ENCODE measurements at places on chromosomes 11 and 22.

DNA sequence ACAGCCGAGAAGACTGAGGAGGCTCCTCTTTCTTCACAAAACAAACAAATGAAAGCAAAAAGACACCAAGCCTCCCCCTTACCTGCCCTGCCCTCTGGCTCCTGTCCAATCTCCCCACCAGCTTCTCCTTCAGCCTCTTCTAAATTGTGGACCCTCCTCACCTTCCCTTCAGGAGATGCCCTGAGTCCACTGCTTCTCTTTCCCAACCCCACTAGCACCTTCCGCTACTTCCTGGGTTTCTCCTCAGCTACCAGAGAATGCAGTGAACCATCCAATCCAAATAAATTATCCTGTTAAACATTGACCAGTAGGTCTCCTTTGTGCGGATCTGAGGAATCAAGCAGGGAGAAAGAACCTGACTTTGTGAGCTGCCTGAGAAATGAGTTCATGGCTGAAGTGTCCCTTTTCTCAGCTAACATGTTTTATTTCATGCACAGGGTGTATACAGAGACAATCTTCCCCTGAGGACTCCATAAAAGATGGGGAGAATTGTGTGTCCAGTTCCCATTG lies 63.2 kb upstream of the VPREB1 start:
- DNase-seq = no peak

- no peak for DNase-seq
These were observed 21.9 kb downstream of the NADSYN1 start for GRCh38 chr11:71474771-71475483.

DNA sequence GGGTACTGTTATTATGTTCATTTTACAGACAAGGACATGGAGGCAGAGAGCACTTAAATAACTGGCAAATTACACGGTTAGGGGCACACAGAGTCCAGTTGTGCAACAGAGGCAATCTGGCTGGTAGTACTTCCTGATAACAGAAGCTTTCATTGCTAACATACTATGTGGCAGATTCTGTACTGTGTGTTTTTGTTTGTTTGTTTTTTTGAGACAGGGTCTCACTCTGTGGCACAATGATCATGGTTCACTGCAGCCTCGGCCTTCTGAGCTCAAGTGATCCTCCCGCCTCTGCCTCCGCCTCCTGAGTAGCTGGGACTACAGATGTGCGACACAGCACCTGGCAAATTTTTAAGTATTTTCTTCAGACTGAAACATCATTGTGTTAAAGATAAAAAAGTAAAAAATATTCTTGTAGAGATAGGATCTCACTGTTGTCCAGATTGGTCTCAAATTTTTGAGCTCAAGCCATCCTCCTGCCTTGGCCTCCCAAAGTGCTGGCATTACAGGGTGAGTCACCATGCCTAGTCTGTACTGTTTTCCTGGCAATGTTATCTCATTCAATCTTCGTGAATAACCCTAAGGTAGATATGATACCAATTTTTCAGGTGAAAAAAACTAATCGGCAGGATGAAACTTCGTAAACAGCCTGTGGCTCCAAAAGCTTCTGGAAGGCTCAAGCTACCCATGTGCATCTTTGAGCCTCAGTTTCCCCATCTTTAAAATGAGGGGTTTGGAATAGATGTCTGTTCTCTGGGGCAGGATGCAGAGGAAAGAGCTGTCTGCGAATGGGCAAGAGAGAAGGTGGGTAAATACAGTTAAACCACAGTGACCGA lies 921 bp upstream of the NUCB2 start:
- DNase-seq = no peak

DNA sequence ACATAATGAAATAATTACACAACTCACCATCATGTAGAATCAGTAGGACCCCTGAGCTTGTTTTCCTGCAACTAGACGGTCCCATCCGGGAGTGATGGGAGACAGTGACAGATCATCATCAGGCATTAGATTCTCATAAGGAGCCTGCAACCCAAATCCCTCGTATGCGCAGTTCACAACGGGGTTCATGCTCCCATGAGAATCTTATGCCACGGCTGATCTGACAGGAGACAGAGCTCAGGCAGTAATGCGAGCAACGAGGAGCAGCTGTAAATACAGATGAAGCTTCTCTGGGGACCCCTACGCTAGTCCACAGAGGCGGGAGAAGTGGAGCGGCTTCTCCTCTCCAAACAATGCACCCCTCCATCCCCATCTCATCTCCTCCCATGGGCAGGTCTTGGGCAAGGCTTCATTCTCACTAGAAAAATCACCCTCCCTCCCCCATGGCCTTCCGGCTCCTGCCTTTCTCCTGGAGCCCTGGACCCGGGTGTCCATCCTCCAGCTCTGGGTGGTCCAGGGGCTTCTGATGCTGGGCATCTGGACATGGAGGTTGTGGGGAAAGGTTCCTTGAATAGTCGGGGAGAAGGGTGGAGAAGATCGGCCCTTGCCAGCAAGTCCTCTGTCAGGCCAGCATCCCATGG lies 16.2 kb upstream of the RAC2 start:
- DNase-seq = no peak

- DNase-seq = no peak
These were observed 27.0 kb upstream of the MPPED1 start for GRCh38 chr22:43384863-43385262.

GRCh38 chr11:69587454-69588090 lies 53.4 kb upstream of the CCND1 start:
- DNase-seq = no peak

- DNase-seq = no peak
These were observed 36.0 kb upstream of the GNB1L start for GRCh38 chr22:19890502-19891316.

- DNase-seq = no peak
These were observed 87.5 kb downstream of the SNX19 start for GRCh38 chr11:130828741-130829140.

- DNase-seq = no peak
These were observed 18.9 kb downstream of the ATG2A start for GRCh38 chr11:64898076-64898445.

- no peak for DNase-seq
These were observed 20.8 kb downstream of the IL10RA start for GRCh38 chr11:118007040-118007439.

GRCh38 chr11:15484398-15484797 lies 369.7 kb downstream of the INSC start:
- DNase-seq = no peak

- DNase-seq = no peak
These were observed 5.0 kb downstream of the KCNJ11 start for GRCh38 chr11:17383461-17383860.

- DNase-seq = no peak
These were observed 4.5 kb downstream of the IRF7 start for GRCh38 chr11:611001-611996.

DNA sequence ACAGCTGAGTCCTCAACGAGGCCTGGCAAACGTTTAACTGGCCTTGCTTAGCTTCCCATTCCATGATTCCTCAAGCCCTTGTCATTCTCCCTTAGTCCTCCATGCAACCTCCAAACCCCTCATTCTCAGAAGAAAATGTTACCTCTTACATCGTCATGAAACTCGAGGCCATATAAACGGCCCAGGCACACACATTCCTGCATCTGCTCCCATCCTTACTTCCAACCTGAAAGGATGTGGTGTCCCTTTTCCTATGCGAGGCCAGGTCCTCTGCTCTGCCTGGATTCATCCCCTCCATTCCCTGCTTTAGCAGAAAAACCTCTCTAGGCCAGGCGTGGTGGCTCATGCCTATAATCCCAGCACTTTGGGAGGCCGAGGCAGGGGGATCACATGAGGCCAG lies 9.0 kb downstream of the MPZL3 start:
- DNase-seq = no peak

GRCh38 chr22:34776817-34777216 lies 289.1 kb upstream of the ISX start:
- DNase-seq = no peak

- DNase-seq = no peak
These were observed 137.7 kb downstream of the WT1 start for GRCh38 chr11:32297611-32298011.

DNA sequence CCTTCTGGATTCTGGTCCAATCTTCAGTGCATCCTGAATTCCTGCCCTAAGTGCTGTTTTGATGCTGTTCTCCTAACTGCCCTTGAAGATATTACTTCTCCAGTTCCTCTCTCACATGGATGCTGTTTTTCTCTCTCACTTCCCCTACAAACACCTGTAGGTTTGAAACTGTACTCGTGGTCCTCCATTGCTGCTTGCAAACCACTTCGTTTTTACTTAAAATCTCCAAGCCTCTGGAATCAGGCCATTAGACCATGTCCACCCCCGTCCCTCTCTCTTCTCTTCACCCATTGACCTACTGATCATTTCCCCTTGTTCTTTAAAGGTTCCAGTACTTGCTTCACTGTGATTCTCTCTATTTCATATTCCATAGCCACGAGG lies 988.1 kb downstream of the NTM start:
- DNase-seq = no peak

- no peak for DNase-seq
These were observed 23.3 kb upstream of the FAM181B start for GRCh38 chr11:82756765-82757639.

DNA sequence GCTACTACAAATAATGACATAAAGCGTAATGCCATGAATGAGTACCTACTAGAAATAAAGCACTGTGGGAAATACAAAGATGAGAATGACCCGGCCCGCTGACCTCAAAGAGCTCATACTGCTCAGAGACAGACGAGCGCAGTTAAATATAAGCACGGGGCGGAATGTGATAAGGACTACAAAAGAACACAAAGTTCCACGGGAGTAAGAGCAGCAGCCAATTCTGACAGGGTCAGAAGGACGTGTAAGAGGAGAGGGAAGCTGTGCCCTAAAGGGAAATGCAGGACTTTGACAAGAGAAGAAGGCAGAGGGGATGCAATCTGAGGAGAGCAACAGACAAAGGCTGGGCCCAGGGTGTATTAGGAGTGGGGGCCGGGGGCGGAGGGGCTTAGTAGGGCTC lies 314.6 kb downstream of the LARGE1 start:
- DNase-seq = no peak

DNA sequence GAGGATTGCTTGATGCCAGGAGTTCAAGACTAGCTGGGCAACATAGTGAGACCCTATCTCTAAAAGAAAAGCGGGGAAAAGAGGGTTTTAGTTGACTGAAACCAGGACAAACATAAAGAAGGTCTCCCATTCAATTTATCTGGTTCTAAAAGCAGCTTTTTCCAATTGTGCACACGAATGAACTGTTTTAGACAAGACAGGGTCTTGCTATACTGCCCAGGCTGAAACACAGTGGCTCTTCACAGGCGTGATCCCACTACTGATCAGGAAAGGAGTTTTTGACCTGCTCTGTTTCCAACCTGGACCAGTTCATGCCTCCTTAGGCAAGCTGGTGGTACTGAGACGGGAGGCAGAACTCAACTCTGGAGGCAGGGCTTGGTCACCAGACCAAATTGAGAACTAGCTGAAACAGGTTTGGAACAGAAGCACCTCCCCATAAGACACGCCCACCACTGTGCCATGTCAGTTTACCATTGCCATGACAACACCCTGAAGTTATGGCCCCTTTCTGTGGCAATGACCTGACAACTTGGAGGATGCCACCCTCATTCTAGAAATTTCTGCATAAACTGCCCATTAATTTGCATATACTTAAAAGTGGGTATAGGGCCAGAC lies 2.8 kb upstream of the NUCB2 start:
- no peak for DNase-seq

DNA sequence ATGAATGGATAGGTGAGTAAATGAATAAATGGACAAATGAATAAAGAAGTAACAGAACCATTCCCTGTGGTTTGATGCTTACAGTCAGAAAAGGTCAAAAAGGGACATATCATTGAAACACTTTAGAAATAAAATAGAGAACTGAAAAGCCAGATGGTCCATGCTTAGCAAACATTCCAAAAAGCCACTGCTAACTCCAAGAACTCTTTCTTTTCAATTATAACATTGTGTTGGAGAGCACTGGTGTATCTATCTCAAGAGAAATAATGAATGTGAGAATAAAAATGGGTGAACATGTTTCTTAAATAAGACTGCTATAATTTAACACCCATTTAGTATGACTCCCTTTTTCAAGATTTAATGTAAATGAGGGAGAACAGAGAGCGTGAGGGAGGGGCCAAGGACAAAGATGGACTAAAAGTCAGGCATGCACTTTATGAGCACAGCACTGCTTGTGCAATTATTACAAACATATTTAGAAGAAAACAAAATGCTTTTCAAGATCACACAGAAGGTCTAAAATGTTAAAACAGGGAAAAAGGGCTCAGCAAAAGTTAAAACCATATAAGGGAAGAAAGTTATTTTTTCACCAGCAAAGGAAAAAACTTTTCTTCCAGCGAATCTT lies 224.3 kb upstream of the PITPNB start:
- no peak for DNase-seq

GRCh38 chr11:33942954-33943353 lies 51.1 kb upstream of the LMO2 start:
- DNase-seq = no peak

- peak; percentile 39 for DNase-seq
These were observed 119.5 kb downstream of the ENTHD1 start for GRCh38 chr22:39773976-39774539.

DNA sequence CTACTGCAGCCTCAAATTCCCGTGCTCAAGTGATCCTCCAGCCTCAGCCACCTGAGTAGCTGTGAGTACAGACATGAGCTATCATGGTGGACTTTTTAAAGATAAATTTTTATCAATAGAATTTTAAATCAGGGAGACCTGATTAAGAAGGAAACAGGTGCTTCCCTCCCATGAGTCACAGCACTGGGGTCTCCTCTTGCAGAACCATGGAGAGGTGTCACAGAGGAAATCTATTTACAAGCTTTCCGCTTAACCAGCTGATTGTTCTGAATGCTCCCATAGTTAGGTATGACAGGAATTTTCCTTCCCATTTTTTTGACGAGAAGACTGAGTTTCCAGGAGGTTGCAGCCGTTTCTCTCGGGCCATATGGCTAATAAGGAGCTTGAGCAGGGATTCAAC lies 516.1 kb downstream of the MIAT start:
- no peak for DNase-seq

DNA sequence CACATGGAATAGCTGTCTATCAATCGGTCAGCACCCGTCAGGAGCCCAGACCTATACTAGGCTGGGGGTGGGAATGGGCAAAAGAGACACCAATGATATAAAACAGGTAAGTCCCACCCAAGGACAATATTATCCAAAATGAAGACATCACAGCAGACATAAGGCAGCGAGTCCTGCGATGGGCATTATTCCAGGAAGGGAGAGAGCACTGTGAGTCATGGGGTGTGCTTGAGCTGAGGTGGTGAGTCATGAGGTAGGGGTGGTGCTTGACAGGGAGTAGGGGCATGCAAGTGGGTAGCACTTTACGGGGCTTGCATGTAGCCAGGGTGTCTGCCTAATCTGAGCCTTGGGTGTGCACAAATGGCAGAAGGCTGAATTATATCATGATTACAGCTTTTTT lies 605.0 kb upstream of the CADM1 start:
- DNase-seq = no peak

GRCh38 chr11:64128255-64129006 lies 37.5 kb downstream of the MACROD1 start:
- no peak for DNase-seq

- no peak for DNase-seq
These were observed 31.3 kb upstream of the TXNRD2 start for GRCh38 chr22:19972652-19973550.

Data from stimulated activated CD4-positive, alpha-beta T cell treated with anti-CD3 and anti-CD28 coated beads, Interleukin-4, amount 100 ng/mL, for 24 hours (primary cell).